ENCODE measurements at places on chromosomes 4 and X.

GRCh38 chrX:122940199-122940598, 243.9 kb upstream of the GRIA3 start:
- no peak for DNase-seq

GRCh38 chrX:129842510-129843208, 1.0 kb downstream of the ZDHHC9 start:
- peak; percentile 59 for DNase-seq

- no peak for DNase-seq
Measured at GRCh38 chrX:33194876-33195433, 16.4 kb downstream of the DMD start.

DNA sequence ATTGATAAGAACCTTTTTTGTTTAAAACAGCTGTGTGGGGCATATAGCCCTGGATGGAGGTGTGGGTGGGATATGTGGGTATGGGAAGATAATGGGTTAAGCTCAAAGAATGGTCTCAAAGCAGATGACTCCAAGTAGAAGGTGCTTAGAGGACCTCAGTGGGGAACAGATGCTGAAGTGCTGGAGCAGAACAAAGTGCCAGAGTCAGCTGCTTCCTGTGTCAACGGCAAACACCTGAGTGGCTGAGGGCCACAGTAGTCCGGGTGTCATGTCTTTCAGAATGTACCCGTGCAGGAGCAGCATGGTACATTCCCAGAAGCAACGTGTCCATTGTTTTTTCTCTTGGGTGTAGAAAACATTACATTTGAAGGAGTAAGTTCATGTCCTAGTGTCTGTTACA, 210.6 kb downstream of the CCNG2 start:
- no peak for DNase-seq

DNA sequence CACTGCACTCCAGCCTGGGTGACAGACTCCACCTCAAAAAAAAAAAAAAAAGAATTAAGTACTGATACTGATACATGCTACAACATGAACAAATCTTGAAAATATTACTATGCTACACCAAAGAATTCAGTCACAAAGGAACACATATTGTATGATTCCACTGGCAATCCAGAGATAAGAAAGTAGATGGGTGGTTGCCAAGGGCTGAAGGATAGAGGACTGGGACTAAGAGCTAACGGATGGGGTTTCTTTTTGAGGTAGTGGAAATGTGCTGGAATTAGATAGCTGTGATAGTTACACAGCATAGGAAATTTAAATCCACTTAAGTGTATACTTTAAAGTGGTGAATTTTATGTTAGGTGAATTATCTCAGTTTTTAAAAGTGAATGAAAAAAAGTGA, 12.5 kb downstream of the ATP11C start:
- no peak for DNase-seq

DNA sequence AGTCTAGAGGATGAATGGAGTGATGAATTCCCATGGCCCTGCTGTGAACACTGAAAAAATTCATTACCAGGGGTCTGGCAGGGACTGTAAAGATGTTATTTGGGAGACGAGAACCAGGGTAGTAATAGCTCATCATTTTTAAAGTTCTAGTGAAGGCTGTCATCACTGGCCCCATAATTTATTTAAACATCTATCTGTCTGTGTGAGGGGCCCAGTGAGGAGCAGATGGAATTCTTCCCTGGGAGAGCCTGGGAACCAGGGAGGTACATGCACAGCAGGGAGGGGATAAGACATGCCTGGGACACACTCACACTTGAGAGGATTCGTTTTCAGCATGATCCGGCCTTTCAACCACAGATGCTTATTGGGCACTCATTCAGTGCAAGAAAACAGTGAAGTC, 162.0 kb downstream of the PDGFRA start:
- no peak for DNase-seq

DNA sequence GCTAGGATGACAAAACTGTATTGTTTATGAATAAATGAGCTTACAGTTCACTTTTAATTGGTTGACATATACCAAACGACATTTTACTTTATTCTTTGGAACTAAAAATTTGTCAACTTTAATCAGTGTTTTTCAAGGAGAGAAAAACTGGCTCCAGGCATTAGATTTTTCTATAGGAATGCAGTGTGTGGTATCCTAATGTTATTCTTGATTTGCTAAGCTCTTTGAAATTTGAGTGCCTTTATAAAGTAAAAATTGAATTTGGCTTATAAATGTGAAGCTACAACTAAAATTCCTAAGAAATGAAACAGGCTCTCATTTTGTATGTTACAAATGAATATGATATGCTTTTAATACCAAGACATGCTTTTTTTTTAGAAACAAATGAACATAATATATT, 442.2 kb upstream of the TRAM1L1 start:
- DNase-seq, result no peak

All from AG10803 (cell line).